Activated CD4-positive, CD25-positive, alpha-beta regulatory T cell (primary cell): ENCODE measurements at places on chromosomes 12 and 14.

- no peak for DNase-seq
Measured at GRCh38 chr14:99236386-99237138, 35.4 kb downstream of the BCL11B start.

GRCh38 chr12:20030826-20031225 lies 337.5 kb upstream of the PDE3A start:
- no peak for DNase-seq

DNA sequence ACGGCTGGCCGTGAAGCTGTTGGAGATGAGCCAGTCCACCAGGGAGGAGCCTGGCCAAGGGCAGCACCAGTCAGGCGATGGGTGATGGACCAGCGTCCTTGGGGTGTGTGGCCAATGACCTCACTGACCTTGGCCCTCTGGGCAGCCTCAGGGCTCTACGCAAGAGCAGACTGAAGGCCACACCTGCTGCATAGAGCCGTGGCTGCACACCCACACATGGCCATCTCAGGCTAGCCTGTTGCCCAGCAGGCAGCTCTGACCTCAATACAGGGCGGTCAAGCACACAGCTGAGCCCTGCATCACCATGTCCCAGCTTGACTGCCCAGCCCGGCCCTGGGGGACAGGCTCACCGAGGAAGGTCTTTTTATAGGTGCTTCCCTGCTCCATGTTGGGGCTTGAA lies 19.2 kb downstream of the PLEK2 start:
- DNase-seq = no peak

GRCh38 chr14:104138718-104139459 lies 502 bp downstream of the KIF26A start:
- no peak for DNase-seq

GRCh38 chr12:87302126-87302745 lies 727.0 kb downstream of the C12orf50 start:
- DNase-seq = no peak

DNA sequence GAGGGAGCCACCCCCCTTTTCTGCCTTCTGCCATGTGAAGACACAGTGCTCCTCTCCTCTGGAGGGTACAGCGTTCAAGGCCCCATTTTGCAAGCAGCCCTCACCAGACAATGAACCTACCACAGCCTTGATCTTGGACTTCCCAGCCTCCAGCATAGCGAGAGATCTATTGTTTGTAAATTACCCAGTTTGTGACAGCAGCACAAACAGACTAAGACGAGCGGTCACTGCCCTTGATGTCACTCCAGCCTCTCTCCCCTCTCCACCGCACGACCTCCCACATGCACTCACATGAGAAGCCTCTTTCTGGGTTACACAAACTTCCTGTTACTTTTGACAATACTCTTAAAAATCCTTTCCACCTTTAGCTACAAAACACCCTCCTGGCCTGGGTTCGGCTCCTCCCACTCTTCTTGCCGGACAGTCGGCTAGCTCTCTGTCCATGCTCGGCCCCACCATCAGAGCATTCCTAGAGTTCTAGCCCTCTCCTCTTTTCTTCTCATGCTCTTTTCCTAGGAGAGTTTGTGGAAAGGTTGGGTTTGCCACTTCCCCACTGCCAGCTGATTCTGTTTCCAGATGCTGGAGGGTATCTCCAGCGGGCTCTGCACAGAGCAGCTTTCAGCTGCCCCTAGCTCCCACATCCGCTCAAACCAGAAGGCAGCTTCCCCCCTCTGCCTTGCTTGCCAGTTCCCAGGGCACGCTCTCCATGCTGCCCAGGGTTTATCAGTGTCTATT lies 124.3 kb downstream of the FOXN3 start:
- DNase-seq = no peak

DNA sequence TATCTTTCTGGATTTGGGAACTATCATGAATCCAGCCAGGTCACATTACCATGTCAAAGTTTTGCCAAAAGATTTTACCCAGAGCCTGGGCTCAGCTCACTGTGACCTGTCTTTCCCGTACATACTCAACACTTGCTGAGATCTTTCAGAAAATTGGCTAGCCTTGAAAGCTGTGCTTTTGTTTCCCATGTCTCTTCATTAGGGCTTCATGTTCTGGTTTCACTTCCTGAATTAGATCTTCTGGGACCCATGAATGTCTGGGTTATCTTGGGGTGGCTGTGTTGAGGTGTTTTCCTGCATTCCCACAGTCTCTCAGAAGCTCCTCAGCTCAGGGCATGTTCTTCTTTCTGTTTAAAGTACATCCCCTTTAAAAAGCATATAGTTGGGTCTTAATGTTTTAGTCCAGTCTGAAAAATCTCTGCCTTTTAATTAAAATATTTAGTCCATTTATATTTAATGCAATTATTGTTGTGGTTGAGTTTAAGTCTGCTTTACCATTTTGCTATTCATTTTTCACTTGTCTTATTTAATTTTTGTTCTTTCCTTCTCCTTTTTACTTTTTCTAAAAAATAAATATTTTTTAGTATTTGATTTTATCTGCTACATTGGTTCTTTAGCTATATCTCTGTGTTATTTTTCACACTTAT lies 242.7 kb downstream of the VRK1 start:
- no peak for DNase-seq

GRCh38 chr14:54317391-54317790 lies 79.4 kb upstream of the CDKN3 start:
- DNase-seq = no peak

DNA sequence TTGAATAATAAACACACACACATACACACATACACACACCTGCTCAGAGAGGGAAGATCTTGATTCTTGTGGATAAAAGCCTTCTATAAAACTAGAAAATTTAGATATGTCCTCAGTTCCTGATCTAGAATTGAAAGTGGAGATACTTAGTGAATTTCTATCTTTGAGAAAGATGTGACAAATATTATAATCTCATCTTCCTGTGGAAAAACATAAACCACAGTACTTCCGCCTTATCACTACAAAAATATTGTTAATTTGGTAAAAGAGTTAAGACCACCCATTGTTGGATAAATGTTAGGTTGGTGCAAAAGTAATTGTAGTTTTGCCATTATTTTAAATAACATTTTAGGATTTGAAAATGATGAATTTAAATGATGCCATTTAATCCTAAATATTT lies at the start of gene KLRK1:
Gene KLRK1, minus strand, starts transcription at position 138 of the 400 bp plus-strand sequence. CDS start 1,231 bp downstream, outside the sequence.
- DNase-seq = no peak

DNA sequence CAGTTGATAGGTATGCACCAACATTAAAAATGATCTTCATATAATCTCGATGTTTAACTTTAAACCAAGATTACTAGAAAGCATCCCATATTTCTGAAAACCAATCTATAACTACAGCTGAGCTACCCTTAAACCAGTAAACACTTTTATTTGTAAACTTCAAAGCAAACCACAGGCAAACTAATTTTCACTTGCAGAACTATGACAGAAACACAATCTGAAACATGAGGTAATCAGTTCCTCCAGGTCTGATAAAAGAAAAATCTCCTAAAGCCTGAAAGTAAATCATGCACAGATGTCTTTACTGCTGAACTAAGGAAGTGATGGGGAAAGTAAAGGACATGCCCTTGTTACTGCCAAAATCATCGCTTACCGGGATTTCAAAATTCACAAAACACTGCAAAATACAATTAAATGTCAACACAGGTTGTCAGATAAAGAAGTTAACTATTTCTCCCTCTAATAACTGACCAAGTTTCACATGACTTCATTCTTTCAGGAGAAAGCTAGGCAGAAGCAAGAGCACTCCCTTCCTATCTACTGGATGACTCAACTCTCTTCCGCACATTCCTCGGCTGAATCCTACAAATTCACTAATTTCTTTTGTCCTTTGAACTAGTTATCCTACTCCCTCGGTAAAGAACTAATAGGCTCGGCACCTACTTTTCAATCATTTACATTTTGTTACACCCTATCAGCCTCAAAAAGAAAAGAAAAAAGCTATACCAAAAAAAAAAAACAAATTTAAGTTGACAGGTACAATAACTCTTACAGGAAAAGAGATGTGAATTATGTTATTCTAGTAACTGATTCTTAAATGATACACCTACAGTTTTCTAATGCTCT lies 1.4 kb downstream of the EEA1 start:
- DNase-seq = no peak

- DNase-seq = no peak
Measured at GRCh38 chr12:52684431-52684830, 4.2 kb upstream of the KRT1 start.

GRCh38 chr12:58894040-58894439 lies 26.3 kb downstream of the LRIG3 start:
- no peak for DNase-seq

DNA sequence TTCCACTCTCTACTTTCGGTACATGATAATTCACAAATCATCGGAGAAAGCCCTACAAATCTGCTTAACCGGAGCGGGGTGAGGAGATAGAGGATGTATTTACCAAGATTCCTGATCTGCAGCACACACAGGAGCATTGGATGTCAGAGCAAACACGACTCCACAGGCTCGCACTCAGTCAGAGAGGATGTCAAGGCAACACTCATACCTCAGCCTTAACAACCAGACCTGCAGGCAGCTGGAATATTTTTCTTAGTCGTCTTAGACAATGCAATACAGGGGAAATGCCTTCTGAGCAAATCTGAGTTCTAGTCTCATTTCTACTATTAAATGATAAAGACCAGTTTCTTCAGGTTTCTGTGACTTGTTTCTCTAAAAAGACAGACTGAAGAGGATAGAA lies 159.3 kb upstream of the CPNE8 start:
- DNase-seq = no peak

DNA sequence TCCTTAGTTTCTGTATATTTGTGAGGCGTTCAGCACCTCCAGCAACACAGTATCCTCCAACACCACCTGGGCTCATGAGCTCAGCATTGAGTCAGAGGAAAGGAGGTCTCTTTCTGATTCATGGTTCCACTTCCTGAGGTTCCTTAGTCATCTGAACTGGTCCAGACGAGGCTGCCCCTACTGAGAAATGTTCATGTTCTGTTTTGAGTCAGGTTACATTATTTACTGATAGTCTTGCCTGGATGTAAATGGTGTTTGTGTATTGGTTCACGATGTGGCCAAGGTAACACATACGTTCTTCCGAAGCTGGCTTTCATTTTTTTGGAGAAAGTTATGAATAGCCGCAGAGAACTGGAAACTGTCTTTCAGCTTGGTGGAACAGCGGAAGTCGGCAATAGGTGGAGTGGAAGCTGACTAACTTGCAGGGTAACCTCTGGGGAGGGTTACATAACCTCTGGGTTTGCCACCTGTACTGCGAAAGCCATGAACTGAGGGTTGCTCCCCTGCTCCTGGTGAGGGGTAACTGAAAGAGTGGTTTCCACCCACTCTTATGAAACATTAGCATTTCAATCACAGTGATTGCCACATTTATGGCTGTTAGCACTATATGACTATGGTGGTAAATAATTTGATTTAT lies 42.2 kb upstream of the MANSC4 start:
- DNase-seq = peak; percentile 49

- no peak for DNase-seq
Measured at GRCh38 chr12:127944211-127944899, 322.6 kb upstream of the TMEM132C start.

- DNase-seq = no peak
Measured at GRCh38 chr14:60508707-60509437, at the start of gene SIX6. Gene SIX6 (plus strand): TSS chr14:60509146. CDS start chr14:60509399, 253 bp downstream.

DNA sequence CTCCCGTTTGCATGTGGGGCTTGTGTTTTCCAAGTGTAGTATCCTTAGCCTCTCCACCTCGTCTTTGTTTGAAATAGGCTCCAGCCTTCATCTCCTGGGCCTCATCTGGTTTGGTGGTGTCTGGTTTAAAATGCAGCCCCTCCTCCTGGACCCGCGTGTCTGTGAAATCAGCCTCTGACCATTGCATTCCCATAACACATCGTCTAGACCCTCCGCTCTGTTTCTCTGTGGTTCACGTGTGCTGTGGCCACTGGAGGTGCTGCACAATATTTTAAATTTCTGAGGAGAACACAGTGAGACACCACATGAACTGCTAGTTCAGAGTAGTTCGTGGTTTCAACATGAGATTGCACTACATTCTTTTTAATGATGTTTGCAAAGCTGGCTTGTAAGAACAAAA lies 35.6 kb downstream of the UBE3B start:
- DNase-seq = no peak

DNA sequence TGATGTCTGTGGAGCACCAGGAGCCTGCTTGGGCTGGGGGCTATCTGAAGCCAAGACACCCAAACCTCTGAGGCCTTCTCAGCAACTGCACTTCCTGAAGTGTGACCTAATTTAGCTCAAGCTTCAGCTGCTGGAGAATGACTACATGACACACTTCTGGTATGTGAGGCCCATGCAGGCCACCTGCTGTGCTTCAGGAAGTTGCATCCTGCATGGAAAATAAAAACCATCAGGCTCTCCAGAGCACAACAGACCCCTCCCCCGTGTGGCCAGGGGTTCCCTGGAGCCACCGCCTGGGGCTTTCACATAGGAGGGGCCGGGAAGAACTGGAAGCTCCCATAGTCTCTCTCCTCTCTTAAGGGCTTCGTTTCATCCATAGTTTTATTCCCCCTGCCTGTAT lies 217.7 kb downstream of the SLC15A4 start:
- no peak for DNase-seq

DNA sequence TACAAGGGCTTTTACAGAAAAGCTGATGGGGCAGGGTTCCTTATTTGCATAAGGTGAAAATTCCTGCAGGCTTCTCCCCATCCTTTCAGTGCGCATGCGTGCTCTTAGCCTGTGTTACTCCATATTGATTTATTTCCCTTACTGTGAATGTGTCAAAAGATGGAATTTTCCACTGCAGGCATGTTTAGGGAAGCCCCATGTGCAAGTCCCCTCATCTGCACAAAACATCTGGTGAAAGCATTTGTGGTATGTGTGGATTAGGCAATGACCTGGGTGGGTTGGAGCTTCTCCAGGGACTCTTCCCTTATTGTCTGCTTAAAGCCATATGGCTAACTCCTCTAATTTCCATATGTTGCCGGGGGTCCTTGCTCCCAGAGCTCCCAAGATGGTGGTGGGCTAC lies 912.7 kb upstream of the LRFN5 start:
- DNase-seq = no peak

GRCh38 chr12:41142376-41142775 lies 45.7 kb upstream of the PDZRN4 start:
- DNase-seq = no peak

- no peak for DNase-seq
Measured at GRCh38 chr12:131063413-131063812, 109.7 kb downstream of the ADGRD1 start.

DNA sequence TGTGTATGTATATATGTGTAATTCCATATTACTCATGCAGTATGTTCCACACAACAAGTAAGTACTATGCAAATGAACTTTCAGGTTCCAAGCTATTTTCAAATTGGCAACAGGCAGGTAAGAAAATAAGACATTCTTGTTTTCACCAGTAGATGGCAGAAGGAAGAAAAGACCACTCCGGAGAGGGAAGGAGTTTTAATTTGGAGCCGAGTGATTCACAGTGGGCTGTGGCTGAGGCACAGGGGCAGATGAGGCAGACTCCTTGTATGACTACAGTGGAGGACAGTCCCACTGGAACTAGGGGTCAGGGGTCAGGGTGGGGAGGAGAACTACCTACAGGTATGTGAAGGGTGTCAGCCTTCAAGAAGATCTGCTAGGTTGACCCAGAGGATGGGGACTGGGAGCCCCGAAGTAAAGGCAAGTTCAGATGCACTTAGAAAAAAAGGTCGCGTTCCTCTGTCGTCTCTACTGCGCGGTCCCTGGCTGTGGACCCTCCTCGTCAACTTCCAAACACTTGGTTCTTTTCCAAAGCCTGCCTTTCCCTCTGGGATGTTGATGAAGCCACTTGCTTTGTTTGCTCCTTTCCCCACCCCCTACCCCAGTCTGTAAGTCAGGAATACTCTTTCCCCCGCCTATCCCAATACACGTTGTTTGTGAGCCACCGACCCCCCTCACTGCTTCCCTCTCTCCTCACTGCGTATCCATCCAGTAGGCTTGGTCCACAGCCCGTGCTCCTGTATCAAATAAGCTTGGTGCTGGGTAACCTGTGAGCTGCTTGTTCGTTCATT lies 24.1 kb downstream of the DDX47 start:
- peak; percentile 6 for DNase-seq

- no peak for DNase-seq
Measured at GRCh38 chr14:70666361-70666686, 24.6 kb downstream of the TTC9 start.
